ENCODE measurements at places on chromosomes 7 and 10. TPM values are rescaled to one million over a fixed set of nuclear protein-coding genes. Genes with fewer than 3 reads are reported as not detected.

The ALKBH4 gene
- total RNA-seq, result 10.9 TPM

The MBL2 gene
- total RNA-seq, result not detected

The EBLN1 gene
- not detected for total RNA-seq

The NPFFR1 gene
- not detected for total RNA-seq

The TRA2A gene
- 29.8 TPM for total RNA-seq

The DEPP1 gene
- total RNA-seq, result 35.7 TPM
